Renal pelvis (tissue), 12 donors: ENCODE measurements at places on chromosomes 3 and 15.

DNA sequence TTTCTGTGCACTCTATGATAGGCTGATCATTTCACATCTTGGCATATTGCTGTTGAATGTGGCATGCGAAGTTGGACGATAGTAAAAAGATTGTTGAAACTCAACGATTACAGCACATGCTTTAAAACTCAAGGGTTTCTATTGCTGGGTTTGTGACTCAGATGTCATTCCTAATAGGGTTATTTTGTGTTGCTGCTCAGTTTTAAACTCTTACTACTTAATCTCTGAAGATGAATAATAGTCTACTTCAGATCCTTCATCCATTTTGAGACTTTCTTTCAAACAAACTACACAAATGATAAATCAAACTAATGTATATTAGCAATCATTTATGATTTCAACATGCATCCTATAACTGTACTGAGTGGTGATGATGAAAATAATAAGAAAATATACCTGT is 71.3 kb upstream of the MBNL1 start:
- DNase-seq: no peak

- DNase-seq: no peak
These were observed 1.7 kb upstream of the TLR9 start for GRCh38 chr3:52227117-52227516.

DNA sequence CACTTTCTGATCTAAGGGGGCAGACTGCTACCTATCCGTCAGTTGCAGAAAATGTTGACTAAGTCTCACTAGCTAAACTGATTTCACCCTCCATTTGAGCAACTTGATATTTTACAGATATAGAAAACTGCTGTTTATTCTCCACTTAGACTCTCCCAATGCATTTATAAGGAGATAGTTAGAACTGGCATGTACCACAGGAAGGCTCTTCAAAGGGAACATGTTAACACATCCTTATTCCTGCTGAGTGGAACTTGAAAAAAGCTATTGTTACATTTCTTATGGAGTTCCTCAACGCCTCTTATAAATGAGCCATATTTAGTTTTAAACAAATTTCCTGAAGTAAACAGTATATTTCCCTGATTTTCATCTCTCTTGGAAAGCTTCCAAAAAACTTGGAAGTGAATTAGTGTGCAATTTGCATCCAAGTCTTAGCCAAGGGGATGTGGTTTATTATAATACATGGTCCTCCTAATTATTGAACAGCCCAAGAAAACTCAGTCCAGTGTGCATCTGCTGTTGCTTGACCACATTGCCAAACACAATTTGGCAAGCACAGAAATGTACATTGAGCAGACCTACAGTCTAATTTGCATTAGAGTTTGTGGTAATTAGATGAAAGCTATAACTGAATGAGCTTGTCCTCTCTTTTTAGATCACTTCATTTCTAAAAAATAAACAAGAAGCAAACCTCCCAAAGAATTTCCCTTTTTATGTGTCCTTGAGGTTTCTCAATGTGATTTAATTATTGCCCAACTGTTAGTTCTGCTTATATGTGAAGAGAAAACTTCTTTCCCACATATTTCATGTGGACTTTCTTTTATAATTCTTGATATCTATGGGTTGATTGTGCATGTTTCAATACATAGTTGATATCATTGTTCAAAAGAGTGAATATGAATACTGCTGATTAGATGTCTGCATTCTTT is 72.6 kb upstream of the DPH6 start:
- DNase-seq: no peak

DNA sequence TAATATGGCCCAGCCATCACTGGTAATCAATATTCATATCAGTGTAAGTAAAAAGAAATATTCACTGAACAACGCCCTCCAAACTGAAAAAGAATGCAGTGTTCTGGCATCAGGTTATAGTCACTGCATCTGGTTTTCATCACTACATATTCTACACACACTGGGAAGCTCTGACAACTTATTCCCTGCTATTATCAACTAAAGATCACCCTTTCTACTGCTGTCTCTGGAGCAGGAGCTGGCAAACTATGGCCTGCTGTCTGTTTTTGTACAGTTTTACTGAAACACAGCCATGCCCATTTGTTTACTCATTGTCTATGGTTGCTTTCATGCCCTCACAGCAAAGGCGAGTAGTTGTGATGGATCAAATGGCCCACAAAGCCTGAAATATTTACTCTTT is 35.3 kb downstream of the TUBGCP4 start:
- DNase-seq: no peak

DNA sequence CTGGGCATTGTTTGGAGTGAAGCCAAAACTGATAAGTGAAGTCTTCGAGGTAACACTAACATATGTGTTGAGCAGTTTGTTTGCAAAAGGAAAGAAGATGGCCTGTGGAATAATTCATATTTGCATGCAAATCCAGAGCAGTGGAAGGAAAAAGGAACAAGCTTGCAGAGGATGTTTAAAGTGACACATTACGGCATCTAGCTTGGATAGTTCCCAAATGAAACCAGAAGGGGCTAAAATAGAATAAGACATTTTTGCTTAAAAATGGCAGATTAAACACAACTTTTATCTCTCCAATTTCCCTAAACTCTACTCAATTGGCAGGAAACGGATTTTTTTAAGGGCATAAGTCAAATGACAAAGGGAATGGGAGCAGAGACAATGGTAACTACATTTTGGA is 25.4 kb upstream of the RYK start:
- DNase-seq: no peak

- DNase-seq: no peak
These were observed 41.5 kb upstream of the RBMS3 start for GRCh38 chr3:29239376-29239775.

DNA sequence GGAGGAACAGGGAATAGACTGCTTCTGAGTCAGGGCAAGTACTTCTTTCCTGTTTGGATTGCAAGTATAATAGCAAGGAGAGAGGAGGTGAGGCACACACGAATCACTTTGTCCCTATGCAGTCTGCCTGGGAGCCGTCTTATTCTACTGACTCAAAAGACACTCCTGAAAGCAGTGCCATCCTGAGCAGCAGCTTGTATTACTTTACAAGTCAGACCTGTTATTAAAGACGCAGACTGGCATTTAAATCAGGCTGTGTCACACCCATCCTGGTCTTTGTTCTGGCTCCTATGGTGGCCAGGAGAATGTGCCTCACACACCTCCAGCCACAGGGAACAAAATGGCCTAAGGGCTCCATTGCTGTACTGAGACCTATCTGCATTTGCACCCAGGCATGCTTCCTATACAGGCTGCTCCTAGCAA is 17.9 kb upstream of the SQOR start:
- no peak for DNase-seq

- DNase-seq: no peak
These were observed 73.8 kb downstream of the MYO1E start for GRCh38 chr15:59298854-59299250.

- no peak for DNase-seq
These were observed 9.3 kb downstream of the ARIH2 start for GRCh38 chr3:48927928-48928327.

- DNase-seq: no peak
These were observed 22.5 kb upstream of the HCN4 start for GRCh38 chr15:73391128-73391872.

GRCh38 chr3:55156851-55157650 is 229.2 kb upstream of the LRTM1 start:
- DNase-seq: no peak

- DNase-seq: no peak
These were observed 39.8 kb upstream of the FGF7 start for GRCh38 chr15:49383266-49383665.

DNA sequence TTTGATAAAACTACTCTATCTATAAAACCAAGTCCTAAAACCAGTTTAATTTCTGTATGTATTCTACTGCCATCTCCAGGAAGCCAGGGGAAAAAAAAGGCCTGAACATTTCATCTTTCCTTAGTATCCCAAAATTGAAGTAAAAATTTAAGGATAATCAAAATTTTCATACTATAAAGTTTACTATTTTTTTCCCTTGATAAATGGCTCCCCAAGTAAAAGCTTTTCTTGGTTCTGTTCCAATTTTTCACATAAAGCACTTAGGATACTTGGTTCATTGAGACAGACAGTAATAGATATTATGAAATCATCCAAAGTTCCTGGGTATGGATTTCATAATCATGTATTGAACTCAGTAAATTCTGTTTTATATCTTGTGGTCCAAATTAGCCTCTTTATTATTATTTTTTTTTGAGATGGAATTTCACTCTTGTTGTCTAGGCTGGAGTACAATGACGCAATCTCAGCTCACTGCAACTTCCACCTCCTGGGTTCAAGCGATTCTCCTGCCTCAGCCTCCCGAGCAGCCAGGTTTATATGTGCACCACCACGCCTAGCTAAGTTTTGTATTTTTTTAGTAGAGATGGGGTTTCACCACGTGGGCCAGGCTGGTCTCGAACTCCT is 34.5 kb downstream of the ICE2 start:
- no peak for DNase-seq

DNA sequence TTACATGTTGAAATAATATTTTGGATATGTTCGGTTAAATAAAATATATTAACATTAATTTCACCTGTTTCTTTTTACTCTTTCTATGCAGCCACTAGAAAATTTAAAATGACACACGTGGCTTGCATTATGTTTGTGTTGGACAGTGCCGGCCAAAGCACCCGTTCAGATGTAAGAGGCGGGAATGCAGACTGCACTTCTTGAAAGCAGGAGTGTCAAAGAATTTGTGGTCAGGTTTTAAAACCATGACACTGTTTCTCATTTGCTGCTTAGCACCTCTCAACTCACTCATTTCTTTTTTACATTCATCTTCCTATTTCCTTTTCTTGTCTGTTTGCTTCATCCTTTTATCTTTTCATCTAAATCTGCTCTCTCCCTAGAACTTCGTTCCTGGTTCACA is 35.3 kb upstream of the MINAR1 start:
- DNase-seq: no peak

DNA sequence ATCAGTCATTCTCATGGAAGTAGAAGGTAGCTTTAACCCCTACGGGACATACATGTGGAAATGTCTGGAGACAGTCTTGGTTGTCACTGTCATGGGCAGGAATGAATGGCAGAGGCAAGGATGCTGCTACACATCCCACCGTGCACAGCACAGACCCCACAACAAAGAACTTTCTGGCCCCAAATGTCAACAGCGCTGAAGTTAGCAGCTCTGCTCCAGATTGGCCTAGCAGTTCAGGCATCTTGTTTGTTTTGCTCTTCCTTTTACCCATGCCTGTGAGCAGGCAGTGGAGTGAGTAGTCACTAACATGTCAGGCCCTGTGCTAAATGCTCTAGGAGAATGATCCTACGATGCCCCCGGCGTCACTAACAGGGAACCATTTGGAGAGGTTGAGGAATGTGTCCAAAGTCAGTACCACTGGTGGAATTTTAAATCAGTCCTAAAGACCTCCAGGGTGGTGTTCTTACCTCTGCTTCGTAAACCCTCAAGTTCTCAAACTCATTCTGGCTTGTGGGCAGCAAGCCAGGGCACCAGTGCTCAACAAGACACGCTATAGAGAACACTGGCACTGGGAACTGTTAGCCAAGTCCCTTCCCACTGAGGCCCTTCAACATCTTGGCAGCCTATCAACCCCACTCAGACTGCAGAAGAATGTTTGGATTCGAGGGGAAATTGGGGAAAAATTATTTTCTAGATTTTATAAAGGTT is 142.2 kb downstream of the FOXP1 start:
- DNase-seq: no peak

DNA sequence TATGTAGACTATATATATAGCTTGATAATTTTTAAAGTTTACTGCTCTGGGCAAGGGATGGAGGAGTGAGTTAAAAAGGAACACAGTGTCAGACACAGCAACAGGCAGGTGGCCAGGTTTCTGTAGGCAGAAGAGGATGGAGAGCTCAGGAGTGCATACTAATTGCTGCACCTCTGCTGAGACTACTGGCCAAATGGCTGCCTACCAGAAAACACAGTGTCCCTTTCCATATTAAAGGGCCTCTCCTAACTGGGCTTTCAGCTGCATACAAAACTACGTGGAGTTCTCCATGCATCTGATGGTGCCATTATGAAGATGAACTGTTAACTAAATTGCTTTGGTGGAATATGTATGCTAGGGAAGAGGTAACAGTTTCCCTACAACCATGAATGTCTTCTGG is 1.8 kb downstream of the ATP13A4 start:
- DNase-seq: no peak

- DNase-seq: no peak
These were observed 89.5 kb downstream of the ZMAT3 start for GRCh38 chr3:178982137-178982536.

GRCh38 chr3:107690522-107691138 is 167.9 kb downstream of the BBX start:
- peak; percentile 36 for DNase-seq

GRCh38 chr3:177622520-177622919 is 425.2 kb upstream of the TBL1XR1 start:
- no peak for DNase-seq

GRCh38 chr3:146590521-146590920 is 14.6 kb downstream of the PLSCR5 start:
- DNase-seq: no peak

GRCh38 chr3:112004187-112004586 is 5.5 kb downstream of the TAGLN3 start:
- no peak for DNase-seq

- DNase-seq: no peak
These were observed 245.1 kb downstream of the XXYLT1 start for GRCh38 chr3:195025884-195026200.

DNA sequence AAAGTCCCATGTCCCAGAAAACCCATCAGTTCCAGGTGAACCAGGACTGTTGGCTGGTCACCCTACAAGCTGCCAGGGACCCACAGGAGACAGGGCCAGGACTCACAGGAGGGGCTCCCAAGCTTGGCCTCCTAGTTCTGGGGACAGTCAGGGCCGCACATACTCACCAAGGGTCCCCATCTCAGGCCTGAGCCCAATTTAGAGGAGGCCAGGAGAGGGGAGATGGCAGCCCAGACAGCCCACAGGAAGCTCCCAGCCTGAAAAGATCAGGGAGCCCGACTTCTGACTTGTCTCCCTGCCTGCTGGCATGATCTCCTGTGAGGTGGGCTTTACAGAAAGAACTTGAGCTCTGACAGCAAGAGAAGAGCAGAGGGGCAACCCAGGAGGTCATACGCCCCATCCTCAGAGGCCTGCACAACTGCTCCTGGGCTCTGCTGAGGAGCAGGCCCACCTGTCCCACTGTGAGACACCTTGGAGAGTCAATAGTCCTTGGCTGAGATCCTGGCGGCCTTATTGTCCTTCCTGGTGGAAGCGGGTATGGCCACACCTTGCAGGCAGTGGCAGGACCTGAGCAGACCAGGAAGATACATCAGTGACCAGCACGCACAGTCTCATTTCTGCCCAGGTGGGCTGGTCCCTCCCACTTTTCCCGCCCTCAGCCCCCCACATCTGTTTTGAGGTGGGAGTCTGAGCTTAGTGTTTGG is 2.5 kb upstream of the ISLR start:
- DNase-seq: no peak

- no peak for DNase-seq
These were observed 115.9 kb downstream of the CBLB start for GRCh38 chr3:105752791-105753415.
